ENCODE measurements at places on chromosomes 1 and 21.

GRCh38 chr1:231020816-231021215 is 19.2 kb downstream of the FAM89A start:
- DNase-seq, result no peak

DNA sequence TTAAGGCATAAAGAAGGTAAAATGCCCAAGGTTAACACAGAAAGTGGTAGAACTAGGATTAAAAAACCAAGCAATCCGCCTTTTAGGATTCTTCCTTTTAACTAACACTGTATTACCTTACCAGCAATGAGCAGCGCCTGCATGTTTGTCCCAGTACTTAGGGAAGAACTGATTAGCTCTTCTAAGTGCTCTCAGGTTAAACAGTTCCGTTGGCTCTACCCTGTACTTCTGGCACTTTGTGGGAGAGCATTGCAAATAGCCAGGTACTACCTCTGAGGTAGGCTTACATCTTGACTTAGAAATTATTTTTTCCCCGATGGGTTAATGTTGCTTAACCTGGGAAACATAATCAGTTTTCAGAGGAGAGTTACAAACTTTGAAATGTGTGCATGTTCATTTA is 21.5 kb downstream of the DHX9 start:
- no peak for DNase-seq

DNA sequence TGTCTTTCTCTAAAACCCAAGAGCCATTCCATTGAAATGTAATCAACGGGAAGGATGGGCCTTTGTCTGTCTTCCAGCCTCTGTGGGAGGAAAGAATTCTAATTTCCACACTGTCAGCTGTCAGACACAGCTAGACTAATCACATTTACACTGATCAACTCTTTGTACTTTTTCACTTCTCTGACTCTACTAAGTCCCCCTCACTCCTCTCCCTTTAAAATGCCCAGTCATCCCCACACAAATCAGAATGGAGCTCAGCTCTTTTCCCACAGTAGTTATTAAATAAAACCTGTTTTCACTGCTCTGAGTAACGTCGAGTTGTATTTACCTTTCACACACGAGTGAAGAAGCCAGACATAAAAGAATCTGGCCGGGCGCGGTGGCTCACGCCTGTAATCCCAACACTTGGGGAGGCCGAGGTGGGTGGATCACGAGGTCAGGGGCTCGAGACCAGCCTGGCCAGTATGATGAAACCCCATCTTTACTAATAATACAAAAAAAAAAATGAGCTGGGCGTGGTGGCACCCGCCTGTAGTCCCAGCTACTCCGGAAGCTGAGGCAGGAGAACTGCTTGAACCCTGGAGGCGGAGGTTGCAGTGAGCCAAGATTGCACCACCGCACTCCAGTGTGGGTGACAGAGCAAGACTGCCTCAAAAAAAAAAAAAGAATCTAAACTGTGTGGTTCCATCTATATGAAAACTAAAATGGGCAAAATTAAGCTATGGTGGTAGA is 13.3 kb downstream of the ZBTB8OS start:
- DNase-seq, result no peak

GRCh38 chr1:87669674-87670073 is 341.0 kb downstream of the LMO4 start:
- no peak for DNase-seq

DNA sequence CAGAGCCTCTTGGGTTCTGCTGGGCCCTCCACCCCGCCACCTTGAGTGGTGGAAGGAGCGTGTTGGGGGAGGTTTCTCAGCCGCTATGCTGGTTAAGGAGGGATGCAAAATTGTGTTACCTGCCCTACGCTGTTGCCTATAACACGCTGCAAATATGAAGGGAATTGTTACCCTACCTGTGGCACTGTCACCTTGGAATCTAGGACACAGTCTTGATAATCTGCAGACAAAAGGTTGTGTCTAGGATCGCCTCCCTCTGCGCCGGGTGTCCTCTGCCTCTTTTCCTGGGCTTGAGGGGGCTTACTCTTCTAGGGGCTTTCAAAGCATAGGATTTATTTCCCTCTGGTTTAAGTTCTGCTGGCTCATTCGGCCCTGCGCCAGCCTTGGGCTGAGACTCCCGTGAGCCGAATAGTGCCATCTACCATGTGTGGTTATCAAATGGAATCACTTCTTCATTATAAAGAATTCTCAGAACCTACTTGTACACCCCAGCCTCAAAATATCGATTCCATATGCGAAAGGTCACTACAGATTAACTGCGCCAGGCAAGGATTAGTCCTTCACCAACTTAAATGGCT is 697 bp downstream of the SLC22A15 start:
- no peak for DNase-seq

DNA sequence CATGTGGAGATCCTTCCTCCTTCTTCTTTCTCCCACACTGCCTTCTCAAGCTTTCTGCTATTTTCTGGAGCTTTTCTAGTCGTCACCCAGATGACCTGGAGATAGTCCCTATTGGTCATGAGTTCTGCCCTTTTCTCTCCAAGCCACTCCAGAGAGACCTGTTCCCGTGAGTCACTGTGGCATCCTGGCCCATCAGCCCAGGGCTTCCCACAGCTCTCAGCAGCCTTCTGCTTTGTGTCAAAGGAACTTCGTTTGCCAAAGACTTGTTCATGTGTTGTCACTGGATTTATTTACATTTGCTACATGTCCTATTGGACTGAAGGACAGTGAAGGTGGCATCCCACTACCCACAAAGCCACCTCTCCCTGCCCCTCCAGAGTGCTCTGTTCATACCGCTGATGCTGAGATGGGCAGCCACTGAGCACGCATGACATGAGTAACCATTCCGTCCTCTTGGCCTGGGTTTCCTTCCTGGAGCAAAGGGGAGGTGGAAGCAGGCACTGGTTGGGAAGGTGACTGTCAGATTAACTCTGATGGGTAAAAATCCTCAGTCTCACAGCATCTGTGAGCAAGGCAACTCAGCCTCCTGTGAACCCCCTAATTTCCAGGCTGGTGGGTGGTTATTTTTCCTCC is 119.2 kb downstream of the EDEM3 start:
- no peak for DNase-seq

DNA sequence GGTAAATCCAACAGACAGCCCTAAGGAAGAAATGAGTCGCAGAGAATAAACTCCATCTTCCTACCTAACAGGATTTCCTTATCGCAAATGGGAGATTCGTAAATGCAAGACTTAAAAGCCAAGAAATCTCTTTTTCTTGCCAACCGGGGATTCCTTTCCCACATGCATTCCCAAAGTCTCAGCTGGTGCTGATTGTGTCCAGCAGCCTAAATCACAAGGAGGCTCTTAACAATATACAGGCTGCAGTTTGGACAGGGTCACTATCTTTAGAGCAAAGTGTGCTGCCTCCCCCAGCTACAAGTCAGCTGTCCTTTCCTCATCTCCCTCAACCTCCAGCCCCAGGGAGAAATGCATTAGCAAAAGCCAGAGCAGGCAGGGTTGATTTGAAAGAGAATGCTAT is 189.8 kb upstream of the PLXNA2 start:
- DNase-seq, result no peak

- DNase-seq, result no peak
Observed at GRCh38 chr1:14884614-14885175, 268.9 kb upstream of the TMEM51 start.

- DNase-seq, result no peak
Observed at GRCh38 chr1:232340446-232340845, 289.5 kb downstream of the SIPA1L2 start.

- DNase-seq, result peak; percentile 2
Observed at GRCh38 chr1:103514920-103515503, 10.5 kb upstream of the RNPC3 start.

DNA sequence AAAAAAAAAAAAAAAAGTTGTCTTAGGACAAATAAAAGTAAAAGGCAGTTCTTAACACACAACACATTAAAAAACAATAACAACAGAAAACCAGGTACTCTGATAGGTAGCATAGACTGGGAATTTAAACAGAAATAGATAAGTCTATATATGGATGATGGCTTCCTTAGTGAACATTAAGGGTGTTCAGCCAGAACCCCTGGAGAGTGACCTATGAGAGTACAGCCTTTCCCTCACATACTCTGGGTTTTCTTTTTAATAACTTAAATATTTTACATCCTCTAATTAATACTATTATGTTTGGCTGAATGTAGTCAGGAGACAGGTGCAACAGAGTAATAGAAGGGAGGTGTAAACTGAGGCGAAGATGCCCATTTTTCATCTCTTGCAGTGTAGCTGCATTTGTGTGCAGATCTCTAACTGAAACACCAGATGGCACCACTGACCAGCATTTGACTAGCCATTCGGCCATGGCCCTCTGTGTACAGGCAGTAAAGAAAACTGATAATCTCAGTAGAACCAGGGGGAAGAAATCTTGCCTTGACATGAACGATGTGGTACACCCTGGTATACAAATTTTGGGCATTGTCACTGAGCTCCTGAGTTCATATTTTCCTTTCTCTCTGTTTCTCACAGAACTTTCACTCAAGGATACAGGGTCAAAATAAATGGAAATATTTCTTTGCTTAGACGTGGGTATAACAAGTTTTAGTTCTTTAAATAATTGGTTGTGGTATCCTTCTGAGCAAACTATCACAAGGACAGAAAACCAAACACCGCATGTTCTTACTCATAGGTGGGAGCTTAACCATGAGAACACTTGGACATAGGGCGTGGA is 7.6 kb downstream of the TTF2 start:
- peak; percentile 23 for DNase-seq

GRCh38 chr1:79396901-79397300 is 390.4 kb upstream of the ADGRL4 start:
- no peak for DNase-seq

GRCh38 chr1:153742411-153743142 is 14.7 kb downstream of the INTS3 start:
- DNase-seq, result no peak

DNA sequence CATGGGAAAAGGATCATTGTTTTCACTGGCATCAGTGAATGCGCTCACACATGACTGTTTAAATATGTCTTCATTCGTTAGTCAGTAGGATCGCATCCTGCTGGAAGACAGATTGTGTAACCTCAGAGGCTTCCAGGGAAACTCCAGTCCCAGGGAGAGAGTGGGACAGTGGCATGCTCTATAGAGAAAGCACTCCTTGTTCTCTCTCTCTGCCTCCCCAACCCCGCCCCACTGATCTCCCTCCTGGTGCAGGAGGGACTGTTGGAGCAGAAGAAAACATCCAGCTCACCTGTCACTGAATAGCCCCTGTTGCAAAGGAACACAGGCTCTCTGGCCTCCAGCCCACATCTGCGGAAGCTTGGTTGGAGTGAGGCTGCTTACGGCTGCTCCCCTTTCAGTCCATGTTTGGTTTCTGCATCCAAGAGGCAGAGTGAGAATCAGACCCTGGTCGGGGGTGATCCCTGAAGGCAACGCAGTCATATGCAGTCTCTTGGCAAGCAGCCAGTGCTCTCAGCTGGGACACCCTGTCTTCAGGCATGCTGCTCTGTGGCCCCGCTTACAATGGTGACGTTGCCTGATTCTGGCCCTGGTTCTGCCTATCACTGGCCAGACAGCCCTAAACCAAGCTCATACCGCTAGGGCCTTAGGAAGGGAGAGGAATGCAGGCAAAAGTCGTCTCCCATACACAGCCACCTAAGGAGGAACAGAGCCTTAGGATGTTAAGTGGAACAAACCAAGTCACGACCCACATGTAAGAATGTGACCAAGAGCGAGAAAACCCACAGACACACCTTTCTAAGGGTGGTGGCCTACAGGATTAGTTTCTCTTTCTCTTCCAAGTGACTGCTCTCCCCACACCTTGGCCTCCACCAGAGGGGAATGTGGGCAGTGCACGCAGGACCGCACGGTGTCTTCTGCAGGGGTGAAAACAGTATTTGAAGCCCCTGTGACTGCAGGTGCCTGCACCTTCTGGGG is 39.7 kb downstream of the BACE2 start:
- no peak for DNase-seq

DNA sequence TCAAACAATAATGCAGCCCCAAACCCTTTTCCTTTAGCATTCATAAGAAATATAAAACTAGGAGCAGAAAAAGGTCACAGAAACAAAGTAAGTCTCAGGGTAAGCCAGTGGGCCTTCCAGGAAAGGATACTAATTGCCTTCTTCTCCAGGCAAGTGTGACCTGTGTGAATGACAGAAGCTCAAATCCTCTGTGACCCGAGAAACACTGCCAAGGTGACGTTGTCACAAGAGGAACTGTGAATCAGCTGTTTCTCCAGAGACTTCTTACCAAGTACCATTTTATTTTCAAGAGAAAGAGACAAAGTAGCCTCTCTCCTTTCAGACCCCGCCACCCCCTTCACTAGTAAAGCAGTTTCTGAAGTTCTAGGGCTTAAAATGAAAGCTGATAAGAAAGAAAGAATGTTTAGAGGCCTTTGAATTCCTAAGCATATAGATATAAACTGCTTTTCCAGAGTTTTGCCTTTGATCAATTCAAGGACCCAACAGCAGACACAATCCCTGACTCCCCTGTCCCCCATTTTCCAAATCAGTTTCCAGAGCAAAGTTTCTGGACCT is 155.6 kb downstream of the NUF2 start:
- no peak for DNase-seq

All from effector CD4-positive, alpha-beta T cell (primary cell).